ENCODE measurements at places on chromosomes 2 and 18.

DNA sequence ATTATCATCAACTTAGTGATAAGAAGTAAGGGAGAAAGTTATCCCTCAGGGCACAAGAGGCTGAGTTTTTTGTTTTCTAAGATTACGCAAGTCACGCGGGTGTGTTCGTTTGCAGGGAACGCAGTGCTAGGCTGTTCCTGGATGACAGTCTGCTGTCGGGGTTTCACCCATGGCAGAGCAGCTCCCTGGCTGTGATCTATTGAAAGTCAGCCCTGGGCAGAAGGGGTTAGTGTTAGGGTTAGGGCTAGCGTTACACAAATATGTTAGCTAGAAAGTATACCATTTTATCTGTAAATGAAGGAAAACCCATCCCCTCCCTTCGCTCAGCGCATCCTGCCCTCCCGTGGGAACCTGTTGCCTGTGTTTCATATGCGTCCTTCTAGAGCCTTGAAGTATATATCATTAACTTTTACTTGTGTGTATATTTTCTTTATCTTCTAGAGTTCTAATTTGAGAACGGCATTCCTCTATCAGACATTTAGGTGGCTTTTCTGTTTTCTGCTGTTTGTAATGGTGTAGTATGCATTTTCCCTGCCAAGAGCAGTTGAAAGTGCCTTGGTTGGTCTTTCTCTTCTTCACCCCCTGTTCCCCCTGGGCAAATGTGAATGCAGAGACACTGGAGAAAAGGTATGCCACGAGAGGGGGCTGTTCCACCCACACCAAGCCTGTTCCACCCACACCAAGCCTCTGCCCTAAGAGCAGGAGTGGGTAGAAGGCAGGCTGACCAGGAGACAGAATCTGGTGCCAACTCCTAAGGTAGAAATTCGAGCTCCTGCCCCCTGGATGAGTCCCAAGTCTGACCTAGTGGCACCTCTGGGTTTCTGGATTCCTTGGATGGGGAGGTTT, 47.0 kb downstream of the ARMC9 start:
- no peak for DNase-seq

GRCh38 chr2:144132357-144132756, 387.6 kb downstream of the ZEB2 start:
- DNase-seq: no peak

GRCh38 chr2:71583876-71584275, 130.5 kb downstream of the DYSF start:
- no peak for DNase-seq

GRCh38 chr2:170371231-170371998, 193.5 kb downstream of the MYO3B start:
- DNase-seq: no peak

- DNase-seq: no peak
These were observed at the start of gene GPR148 for GRCh38 chr2:130728549-130729316. Gene GPR148, plus strand, starts transcription at chr2:130729070. Its CDS starts 82 bp downstream, at chr2:130729152.

GRCh38 chr2:181788897-181789555, 102.5 kb upstream of the ITPRID2 start:
- no peak for DNase-seq

DNA sequence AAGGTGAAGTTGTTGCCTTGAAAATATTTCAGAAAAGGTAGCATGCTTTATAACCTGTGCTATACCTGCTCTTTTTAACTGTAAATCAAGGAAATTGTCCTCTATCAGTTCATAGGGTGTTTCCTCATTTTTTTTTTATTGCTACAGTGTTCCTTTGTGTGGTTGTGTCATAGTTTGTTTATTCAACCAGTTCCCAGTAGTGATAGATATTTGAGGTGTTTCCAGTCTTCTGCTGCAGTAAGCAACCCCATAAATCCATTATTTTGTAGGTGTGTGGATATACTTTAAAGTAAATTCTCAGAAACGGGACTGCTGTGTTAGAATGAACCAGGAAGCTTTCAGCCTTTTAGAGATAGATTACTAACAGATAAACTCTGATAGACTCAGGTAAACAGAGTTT, 39.6 kb downstream of the SEMA4F start:
- no peak for DNase-seq

DNA sequence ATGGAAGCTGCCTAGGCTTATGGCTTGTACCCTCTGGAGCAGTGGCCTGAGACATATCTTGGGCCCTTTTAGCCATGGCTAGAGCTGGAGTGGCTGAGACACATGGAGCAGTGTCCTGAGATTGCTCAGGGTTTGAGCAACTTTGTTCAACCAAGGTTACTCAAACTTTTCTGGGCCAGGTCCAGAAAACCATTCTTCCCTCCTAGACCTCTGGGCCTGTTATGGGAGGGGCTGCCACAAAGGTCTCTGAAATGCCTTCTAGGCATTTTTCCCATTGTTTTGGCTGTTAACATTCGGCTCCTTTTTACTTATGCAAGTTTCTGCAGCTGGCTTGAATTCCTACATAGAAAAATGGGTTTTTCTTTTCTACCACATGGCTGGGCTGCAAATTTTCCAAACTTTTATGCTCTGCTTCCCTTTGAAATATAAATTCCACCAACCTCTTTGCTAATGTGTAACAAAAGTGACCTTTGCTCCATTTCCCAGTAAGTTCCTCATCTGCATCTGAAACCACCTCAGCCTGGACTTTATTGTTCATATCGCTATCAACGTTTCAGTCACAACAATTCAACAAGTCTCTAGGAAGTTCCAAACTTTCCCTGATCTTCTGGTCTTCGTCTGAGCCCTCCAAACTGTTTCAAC, 84.9 kb upstream of the MAP4K3 start:
- DNase-seq: no peak

DNA sequence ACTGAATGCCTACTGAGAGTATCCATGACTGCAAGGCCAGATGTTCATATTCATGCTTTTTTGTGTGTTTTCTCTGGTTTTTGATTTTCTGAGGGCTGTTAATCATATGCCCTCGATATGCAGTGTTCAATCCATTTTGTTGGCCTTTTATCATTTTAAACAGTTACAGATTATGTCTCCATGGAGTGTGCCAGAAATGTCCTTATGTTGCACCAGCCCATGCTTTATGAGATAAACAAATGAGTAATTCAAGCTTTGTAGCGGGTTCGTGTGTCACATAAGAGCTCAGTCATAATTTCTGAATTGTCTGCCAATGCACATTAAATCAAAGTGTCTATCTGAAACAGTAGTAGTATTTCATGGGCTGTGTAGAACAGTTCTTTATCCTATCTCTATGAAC, 583.0 kb downstream of the THSD7B start:
- no peak for DNase-seq

GRCh38 chr2:24920098-24920808, at the start of gene ADCY3:
Gene ADCY3, minus strand, starts transcription at chr2:24920237. Its CDS starts 1,250 bp downstream, at chr2:24918987.
- DNase-seq: no peak

GRCh38 chr18:33755931-33756560, 178.0 kb downstream of the ASXL3 start:
- DNase-seq: no peak

DNA sequence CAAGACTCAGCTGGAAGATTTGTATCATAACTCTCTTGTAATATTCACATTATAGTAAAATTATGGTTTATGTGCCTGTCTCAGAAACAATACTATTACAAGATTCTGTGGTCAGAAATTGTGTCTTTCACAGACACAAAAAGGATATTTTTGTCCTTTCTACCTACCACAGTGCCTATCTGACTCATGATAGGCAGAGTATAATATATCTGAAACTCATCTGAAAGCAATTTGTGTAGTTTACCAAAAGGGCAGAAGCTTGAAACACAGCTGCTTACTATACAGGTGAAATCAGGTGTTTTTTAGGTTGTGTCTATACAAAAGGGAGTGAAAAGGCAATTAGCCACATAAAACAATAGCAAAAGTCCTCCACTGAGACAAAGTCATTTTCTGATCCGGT, 10.9 kb downstream of the TMEM200C start:
- DNase-seq: no peak

All from ascending aorta (tissue), 2 donors.